Naive thymus-derived CD4-positive, alpha-beta T cell (primary cell): ENCODE measurements at places on chromosomes 16 and 17. TPM values are rescaled to one million over a fixed set of nuclear protein-coding genes. Genes with fewer than 3 reads are reported as not detected.

MYH1 gene
- total RNA-seq = not detected

BRD7 gene
- 91.1 TPM for total RNA-seq

CD300LF gene
- total RNA-seq = not detected in 2 replicates

DNA sequence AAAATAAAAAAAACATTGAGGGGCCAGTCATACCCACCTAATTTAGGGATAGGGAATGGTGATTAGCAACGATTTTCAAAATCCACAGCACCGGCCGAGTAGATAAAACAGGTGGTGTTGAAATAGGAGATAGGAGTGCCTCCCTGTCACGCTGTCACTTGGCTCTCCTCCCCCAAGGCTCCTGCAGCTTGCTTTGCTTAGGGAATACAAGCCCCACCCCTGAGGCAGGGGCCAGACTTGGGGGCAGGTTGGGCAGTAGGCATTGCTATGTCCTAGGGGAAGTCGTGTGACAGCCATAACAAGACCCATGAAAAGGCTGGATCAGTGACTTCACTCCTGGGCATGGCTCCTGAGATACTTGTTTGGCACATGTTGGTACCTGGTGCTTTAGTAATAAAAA is 25.8 kb downstream of the POLR2A start:
- DNase-seq = no peak

DNA sequence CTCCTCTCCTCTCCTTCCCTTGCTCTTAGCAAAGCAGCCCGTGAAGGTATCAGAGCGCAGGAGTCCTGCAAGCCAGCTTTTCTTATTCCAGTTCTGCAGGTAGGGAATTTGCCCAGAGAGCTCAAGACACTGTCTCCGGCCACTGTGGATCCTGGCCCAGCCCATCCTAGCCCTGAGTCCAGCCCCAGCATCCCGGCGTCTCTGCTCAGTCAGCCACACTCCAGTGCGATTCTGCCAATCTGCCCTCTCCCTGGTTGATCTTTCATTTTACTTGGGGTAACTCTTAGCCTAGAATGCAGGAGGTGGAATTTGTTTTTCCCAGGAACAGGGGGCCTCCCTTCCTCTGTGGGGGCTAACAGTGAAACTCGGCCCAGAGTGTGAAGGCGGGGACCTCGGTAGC is 176.9 kb upstream of the GSE1 start:
- no peak for DNase-seq

GRCh38 chr16:6048017-6048416 is 950.4 kb upstream of the EEF2KMT start:
- no peak for DNase-seq

- DNase-seq = no peak
These were observed 3.9 kb upstream of the SKAP1 start for GRCh38 chr17:48433896-48434295.

DNA sequence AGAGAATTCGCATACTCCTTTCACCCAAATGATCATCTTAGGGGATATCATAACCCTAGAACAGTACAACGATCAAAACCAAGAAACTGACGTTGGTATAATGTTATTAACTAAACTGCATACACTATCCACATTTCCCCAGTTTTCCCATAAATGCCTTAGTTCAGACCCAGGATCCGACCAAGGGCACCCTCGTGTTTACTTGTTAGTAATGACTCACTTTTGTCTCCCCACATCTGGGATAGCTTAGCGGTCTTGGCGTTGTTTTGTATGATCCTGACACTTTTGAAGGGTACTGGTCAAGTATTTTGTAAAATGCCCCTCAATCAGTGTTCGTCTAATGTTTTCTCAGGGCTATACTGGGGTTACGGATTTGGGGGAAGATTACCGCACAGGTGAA is 8.0 kb downstream of the HS3ST3A1 start:
- DNase-seq = no peak
